ENCODE measurements at places on chromosomes 6 and 20.

DNA sequence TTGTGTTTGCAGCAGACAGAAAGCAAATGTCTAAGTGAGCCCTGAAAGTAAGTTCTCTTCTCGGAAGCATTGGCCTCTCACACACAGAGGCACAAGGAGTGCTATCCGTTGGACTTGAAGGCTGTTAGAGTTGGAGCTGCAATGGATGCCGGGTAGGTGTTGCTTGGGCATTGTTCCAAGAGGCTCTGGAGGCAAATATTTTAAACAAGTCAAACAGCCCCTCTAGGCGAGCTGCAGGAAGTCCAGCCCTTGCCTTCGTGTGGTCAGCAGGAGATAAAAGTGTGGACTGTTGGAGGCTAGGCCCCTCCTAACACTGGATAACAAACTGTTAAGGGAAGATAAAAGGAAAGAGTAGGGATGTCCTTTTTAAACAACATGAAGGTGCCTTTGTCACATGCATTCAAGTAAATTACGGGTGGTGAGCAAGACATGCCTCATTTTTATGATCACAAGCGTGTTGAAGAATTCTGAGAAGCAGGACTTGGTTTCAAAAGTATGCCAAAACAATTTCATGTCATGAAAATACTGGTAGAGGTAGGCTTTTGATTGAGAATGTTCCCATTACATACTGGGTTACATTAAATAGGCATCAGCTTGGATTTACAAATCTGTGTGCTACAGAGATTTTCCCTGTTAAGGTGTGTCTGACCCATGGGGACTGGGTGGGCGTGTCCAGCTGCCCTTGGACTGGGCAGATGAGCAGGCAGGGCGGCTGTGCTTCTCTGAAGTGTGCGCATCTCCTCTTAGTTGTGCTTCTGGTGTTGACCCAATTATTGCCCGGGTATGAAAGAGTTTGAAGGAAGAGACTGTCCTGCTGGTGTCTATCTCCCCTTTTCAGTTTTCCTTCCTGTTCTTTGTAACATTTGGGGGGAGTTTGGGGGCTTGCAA, 57.5 kb downstream of the RREB1 start:
- DNase-seq, result no peak

GRCh38 chr20:33252460-33252859, 16.7 kb downstream of the BPIFA1 start:
- no peak for DNase-seq

GRCh38 chr6:13511913-13512717, 24.7 kb upstream of the GFOD1 start:
- no peak for DNase-seq

GRCh38 chr20:8361006-8361652, 229.1 kb downstream of the PLCB1 start:
- peak; percentile 18 for DNase-seq

DNA sequence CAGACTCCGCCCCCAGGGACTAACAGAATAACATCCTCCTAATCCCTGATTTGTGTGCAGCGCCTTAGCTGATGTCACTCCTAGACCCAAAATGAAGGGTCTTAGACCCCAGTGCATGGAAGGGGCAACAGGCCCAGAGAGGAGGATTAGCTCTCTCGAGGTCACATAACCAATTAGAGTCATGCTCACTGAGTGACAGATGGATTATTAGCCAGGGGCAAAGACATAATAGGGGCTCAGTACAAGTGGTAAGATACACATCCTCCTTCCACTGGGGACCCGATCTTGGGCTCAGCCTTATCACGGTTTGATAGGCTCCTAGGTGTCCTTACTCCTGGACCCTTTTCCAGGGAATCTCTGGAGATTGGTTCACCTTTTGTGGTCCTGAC, 858 bp downstream of the TP53INP2 start:
- DNase-seq, result no peak

DNA sequence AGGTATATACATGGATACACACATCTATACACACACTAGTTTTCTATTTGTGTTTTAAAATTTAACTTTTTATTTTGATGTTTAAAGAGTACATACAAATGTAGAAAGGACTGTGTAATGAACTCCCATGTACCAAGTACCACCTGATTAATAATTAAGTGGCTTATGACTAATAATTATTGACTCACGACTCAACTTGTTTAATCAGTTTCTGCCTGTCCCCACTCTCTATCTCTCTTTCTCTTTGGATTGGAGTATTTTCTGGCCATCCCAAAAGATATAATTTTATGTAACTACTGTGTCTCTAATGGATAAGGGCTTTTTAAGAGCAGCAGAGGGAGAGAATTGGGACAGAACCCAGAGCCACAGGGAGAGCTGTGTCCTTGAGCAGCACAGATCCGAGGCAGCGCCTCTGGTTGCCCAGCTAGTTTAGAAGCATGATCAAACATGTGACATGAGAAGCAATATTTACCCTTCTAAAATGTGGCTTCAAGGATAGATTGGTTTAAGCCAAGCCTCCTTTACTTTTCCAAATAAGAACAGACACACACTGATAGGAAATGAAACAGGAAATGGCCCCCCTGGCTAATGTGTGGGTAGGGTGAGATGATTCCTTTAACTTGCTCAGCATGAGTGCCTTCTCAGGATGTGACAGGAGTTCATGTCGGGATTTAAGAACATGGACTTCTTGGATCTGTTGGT, 81.0 kb downstream of the ERMARD start:
- no peak for DNase-seq

- DNase-seq, result no peak
Measured at GRCh38 chr20:35661053-35661452, 3.6 kb downstream of the CPNE1 start.

- DNase-seq, result peak; percentile 9
Measured at GRCh38 chr6:98657764-98658163, 176.6 kb upstream of the POU3F2 start.

DNA sequence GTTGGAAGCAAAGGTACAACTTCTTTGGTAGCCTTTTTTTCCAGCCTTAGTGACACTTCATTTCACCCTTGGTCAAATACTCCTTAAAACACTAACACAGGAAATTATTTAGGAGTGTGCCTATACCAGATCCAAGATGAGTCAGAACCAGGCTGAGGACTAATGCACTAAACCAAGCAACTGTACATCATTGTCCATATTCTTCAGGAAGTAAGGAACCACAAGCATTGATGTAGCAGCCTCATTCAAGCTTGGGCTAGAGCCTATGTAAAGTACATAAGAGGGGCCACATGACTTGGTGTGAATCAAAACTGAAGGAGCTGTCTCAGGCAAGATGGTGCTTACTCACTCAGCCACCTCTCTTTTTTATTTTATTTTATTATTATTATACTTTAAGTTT, 20.7 kb upstream of the ADGB start:
- DNase-seq, result no peak

DNA sequence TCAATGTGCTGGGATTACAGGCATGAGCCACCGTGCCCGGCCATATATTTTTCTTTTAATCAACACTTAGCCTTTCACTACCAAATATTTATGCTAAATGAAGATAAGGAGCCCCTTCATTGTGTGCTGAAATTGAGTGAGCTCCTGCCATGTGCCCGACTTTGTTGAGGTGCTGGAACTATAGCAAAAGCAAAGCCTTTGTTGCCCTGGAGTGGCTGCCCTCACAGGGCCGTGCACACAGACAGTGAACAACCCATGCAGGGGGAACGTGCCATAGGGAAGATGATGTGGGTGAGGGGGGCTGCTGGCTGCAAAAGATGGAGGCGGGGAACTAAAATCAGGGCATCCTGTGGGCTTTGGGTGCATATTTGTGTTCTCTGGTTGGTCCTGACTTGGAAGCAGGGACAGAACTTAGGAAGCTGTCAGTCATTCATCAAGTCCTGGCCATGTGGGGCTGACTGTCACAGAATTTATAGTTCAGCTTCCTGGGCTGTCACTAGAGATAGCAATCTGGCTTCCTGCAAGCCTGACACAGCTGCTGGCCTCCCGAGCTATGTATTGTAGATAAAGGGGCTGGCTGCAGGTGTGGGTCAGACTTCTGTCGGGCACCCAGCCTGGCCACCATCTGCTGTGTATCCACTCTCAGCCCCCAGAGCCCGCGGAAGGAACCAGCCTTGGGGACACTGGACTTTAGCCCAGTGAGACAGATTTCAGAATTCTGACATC, 56.8 kb upstream of the MPC1 start:
- DNase-seq, result no peak

- no peak for DNase-seq
Measured at GRCh38 chr6:142827991-142828390, 117.0 kb downstream of the HIVEP2 start.

DNA sequence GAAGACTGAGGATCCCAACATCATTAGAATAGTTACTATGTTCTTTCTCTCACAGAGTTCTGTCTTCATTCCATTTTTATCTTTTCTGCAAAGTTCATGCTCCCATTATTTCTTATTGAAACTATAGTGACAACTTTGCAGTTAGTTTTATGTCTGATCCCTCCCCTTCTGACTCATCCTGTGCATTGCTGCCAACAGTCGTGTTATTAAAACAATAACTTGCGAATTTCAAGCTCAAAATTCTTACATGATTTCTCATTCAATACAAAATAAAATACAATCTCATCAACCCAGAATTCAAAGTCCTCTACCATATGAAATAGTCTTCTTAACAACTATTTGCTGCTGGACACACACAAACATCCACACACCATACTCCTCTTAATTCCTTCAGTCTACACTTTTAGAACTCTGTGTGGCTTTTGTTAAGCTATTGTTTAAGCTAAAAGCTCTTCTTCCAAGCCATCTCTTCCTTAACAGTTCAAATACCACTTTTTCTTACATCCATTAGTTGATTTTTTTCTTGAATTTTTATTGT, 261.4 kb upstream of the IRAK1BP1 start:
- no peak for DNase-seq

- DNase-seq, result no peak
Measured at GRCh38 chr20:41411391-41411847, 44.8 kb upstream of the EMILIN3 start.
